ENCODE measurements at places on chromosomes 6 and 20. TPM values are rescaled to one million over a fixed set of nuclear protein-coding genes. Genes with fewer than 3 reads are reported as not detected.

GRCh38 chr20:46683668-46683938 lies 5.6 kb downstream of the TP53RK start:
- DNase-seq, result no peak

- no peak for DNase-seq
These were observed 554 bp upstream of the LAMA4 start for GRCh38 chr6:112254921-112255320.

DNA sequence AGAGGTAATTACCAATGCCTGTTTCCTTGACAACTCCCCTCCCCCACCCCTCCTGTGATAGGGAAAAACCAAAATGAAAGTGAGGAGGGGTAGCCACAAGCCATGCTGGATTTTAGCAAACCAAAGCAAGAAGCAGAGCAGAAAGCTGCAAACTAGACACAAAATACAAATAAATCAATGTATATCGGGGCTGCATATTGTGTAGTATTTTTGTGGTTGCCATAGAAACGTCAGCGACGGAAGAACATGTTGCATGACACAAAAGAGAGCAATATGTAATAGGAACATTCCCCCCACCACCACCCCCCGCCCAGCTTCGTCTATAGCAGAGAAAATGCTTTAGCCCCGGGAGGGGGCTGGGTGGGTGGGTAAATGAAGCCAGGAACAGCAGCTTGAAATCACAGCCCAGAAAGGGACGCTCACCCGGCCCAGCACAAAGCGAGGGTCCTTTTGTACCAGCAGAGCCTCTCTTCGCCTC lies 548 bp downstream of the AGPAT4 start:
- DNase-seq, result peak; percentile 49

GRCh38 chr6:134908906-134909516 lies 40.9 kb downstream of the ALDH8A1 start:
- peak; percentile 50 for DNase-seq

- DNase-seq, result no peak
These were observed 123.2 kb downstream of the TBC1D7 start for GRCh38 chr6:13205106-13205505.

- no peak for DNase-seq
These were observed 55.4 kb downstream of the CDC5L start for GRCh38 chr6:44442833-44443444.

The VSX1 gene
- not detected for total RNA-seq

GRCh38 chr20:43387737-43388136 lies 70.0 kb upstream of the SRSF6 start:
- DNase-seq, result no peak

- no peak for DNase-seq
These were observed 119.5 kb downstream of the PLEKHG1 start for GRCh38 chr6:150719099-150719766.

The MAP3K4 gene
- 43.4 TPM for total RNA-seq

DNA sequence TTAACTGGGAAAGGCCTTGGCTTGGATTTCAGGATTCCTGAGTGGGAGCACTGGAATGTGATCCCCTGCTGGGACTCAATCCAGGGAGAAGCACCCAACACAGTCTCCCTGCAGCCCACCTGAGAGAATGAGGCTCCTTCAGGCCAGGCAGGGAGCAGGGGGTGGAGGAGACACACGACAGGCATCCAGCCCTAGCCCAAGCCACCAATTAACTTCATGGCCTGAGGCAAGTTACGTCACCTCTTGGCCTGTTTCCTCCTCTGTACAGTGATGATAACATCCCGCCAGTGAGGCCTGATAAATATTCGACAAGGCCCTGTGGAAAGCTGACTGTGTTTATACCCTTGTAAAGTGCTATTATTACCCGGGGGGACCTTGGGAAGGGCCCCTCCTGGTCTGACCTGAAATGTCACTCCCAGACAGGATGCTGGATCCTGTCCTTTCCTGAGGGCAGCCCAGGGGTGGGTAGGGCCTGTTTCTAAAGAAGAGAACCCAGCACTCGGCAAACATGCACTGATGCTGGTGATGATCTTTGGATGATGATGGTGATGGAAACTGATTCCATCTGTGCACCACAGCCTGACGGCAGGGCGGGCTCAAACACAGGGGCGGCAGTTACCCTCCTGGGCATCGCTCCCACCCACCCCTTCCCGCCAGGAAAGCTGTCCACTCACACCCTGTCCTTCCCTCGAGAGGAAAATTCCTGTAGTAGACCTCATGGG lies 12.4 kb downstream of the FRS3 start:
- DNase-seq, result no peak

GRCh38 chr20:63129991-63130657 lies 85.8 kb downstream of the YTHDF1 start:
- no peak for DNase-seq

- DNase-seq, result no peak
These were observed 56.3 kb downstream of the EZR start for GRCh38 chr6:158762787-158763433.

DNA sequence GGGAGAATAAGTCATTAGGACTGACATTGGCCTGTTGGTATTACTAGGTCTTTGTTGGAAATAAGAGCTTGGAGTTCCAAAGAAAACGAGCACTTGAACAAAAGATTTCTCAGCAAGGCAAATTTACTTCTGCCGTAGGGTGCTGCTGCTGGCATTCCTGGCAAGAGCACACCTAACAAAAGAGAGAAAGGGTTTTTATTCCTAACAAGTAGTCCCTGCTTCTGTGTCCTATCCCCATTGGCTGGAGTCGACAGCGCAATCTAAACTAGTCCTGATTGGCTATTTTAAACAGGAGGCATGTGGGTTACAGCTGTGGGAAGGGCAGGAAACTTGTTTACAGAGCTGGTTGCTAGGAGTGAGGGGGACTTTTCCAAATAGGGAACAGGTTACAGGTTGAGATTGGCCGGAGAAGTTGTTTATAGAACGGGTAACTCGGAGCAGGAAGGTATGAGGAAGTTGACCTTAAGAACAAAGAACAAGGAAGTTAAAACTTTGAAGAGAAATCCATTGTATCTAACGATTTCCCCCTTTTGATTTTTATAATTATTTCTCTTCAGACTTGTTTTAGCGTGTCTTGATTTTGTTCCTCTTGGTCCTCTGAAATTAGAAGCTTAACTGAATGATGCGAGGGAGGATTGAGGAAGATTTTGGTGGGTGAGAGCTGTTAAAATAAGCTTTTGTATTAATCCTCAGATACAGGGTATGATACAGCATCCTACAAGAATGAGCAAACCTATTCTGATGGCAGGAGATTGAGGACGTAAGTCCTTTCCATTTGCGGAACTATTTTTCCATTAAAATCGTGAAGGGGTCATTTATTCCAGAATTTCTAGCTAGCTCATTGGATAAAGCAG lies 3.4 kb upstream of the ZNFX1 start:
- DNase-seq, result peak; percentile 40

DNA sequence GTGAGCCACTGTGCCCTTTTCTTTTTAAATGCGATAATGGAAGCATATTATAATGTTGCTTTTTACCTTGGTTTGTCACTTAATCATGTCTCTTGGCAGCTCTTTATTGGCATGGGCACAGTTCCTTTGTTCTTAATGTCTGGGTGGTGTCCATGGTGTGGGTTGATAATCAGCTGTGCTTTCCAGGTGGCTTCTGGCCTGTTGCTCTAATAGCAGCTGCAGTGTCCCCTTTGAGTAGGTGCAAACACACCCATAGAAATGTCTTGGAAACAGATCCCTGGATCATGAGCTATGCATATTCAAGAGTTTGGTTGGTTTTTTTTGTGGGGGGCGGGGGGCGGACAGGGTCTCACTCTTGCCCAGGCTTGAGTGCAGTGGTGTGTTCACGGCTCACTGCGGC lies 29.9 kb downstream of the EFCAB8 start:
- no peak for DNase-seq

The RBBP8NL gene
- not detected for total RNA-seq

- no peak for DNase-seq
These were observed 73.5 kb upstream of the DTNBP1 start for GRCh38 chr6:15736297-15736696.

DNA sequence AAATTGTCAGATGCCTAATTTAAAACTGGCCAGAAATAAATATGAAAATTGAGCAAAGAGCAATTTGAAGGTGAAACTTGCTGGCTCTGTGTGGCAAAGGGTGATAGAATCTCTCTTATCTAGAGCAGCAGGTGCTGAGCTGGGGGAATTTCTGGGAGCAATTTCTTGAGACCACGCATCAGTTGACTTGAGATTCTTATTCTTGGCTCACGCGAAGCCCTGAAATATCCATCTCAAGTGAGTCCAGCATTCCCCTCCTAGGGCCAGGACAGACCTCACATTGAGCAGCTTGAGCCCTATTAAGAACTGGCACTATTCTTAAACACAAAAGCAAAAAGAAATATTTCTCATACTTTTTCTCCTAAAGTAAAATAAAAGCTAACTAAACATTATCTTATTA lies 66.3 kb downstream of the MAP7 start:
- DNase-seq, result no peak

DNA sequence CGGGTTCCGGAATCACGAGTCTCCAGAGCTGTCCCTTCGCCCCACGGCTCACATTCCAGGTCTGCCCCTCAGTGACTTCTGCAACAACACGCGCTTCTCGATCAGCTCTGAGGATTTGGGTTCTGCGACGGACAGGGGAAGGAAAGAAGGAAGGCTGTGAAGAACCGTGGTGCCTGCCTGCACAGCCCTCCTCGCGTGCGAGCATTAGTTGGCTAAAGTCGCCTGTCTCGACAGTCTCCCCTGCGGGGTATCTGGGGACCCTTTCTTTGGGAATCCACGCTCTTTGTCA lies 23.1 kb downstream of the VPS52 start:
- no peak for DNase-seq

- DNase-seq, result no peak
These were observed 12.2 kb downstream of the PRL start for GRCh38 chr6:22284666-22285065.

- DNase-seq, result no peak
These were observed 1.1 kb downstream of the RNF144B start for GRCh38 chr6:18388271-18388670.

GRCh38 chr6:46113370-46113769 lies 16.4 kb upstream of the ENPP4 start:
- DNase-seq, result no peak

The PSMB9 gene
- total RNA-seq, result 296 TPM

GRCh38 chr6:57173886-57174510 lies 1.9 kb downstream of the BAG2 start:
- no peak for DNase-seq

DNA sequence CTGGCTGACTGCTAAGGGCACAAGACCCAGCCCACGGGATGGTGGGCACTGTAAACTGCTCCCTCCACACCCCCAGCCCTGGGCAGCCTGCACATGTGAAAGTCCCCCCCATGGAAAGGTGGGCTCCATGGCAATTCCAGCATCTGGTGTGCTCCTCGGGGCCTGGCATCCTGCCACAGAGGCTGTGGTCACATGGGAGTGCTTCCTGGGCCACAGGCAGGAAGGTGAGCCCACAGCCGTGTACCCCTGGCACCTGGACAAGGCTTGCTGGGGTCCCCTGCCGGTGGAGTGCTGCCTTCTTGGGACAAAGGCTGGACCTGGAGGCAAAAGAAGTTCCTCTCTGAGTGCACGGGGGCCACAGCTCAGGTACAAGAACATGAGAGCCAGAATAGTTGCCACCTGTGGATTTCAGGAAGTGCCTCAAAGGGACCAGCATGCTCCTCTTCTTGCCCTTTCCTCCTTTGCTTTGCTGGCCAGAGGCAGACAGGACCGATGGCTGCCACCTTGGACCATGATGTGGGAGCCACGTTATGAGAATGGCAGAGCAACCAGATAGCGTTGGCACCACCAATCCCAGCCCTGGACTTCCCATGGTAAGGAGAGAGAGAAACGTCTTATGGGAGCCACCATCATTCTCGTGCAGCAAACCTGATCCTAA lies 120.2 kb upstream of the MLN start:
- DNase-seq, result peak; percentile 23

DNA sequence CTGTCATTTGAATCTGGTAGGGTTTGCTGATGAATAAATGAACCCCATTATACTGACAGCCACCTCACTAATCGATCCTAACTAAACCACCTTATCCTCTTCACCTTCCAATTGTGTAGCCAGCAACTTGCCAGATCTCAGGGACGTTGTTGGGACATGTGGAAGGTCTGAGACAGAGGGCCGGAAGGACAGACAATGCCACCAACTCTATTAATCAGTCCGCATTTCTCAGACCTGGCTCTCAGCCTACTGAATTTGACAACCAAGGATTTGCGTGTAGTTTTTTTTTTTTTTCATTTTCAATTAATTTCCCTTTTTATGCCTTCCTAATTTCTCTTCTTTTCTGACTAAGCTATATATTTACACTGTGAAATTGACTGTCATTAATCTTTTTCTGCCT lies 122.5 kb downstream of the CARMIL1 start:
- DNase-seq, result no peak

The PAX1 gene
- not detected for total RNA-seq

- no peak for DNase-seq
These were observed 58.0 kb upstream of the CCDC167 start for GRCh38 chr6:37557645-37558114.

DNA sequence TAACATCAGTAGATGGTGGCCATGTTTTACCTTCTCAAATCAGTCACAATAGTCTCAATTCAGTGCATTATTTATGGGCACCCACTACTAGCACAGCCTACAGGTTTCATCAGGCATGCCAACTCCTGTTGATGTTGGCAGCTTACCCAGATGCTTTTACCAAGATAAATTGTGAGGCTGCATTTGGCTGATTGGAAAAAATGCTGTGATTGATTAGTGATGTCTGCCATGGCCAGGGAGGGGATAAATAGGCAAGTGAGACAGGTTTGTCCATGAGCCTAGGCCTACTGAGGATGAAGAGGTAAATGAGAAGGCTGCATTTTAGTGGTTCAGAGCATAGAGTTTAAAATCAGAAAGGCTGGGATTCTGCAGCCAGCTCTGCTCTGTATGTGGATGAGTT lies 227.1 kb downstream of the NFATC2 start:
- no peak for DNase-seq

GRCh38 chr6:136809091-136809860 lies 13.1 kb upstream of the PEX7 start:
- DNase-seq, result no peak

GRCh38 chr6:160386869-160387530 lies 38.8 kb downstream of the SLC22A3 start:
- DNase-seq, result no peak

The GGTLC1 gene
- not detected for total RNA-seq

DNA sequence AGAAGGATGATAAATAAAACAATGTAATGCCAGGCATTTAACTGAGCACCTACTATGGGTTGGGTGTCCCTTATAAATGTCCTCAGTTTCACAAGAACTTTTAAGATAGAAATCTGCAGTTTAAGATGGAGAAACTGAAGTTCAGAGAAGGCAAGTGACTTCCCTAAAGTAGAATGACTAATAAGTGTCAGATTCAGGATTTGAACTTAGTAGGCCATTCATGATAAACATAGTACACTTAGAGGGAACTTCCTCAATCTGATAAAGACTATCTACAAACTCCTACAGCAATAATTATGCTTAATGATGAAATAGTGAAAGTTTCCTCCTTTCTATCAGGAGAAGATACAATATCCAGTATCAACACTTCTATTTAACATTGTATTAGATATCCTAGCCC lies 43.9 kb downstream of the NCR2 start:
- no peak for DNase-seq

- no peak for DNase-seq
These were observed 46.9 kb downstream of the TFAP2C start for GRCh38 chr20:56676001-56676400.

The SLC44A4 gene
- 0.17 TPM for total RNA-seq

GRCh38 chr20:33481431-33481941 lies 8.4 kb upstream of the CBFA2T2 start:
- DNase-seq, result no peak
